PC-3 (cell line): ENCODE measurements at places on chromosomes 4 and X.
A peak's percentile ranks its signal among the peaks of the same experiment; 100 is the strongest.

GRCh38 chrX:123083924-123084323 is 100.2 kb upstream of the GRIA3 start:
- peak; percentile 1 for DNase-seq

DNA sequence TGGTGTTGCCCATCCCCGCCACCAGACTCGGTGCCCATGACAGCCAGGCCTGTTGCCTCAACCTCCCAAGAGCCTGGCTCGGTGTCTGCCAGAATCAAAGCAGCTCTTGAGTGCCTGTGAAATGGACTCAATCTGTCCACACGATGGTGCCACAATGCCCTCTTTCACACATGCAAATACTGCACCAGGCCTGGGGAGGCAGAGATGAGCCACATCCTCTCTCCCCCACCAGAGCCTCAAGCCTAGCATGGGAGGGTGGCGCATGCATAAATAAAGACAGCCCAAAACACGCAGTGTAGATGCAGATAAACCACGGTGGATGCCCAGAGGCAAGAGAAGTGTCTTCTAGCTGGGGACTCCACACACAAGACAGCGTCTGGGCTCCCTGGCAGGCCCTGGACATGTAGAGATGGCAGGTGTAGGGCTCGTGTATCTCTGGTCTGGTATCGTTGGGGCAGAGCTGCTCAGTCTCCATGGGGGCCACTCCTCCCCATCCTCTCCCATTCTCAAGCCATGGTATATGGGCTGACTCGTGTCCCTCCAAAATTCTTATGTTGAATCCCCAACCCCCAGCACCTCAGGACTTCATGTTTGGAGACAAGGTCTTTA is 65.6 kb downstream of the JAKMIP1 start:
- peak; percentile 32 for DNase-seq

DNA sequence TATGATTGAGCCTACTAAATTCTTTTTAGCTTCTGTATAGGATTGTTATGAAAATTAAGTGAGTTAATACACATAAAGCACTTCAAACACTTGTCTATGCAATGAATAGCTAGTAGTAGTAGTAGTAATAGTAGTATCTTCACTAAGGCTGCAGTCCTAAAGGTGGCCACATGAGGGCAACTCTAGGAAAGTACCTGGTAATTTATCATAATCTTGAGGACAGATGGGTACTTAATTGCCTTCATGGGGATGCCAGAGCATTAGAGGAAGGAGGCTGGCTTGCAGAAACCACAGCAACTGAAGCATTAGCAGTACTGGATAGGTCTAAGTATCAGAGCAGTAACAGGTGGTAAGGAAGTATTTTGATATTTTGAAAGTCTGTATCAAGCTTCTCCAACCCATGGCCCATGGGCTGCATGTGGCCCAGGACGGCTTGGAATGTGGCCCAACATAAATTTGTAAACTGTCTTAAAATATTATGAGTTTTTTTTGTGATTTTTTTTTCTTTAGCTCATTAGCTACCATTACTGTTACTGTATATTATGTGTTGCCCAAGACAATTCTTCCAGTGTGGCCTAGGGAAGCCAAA is 17.3 kb downstream of the NIPAL1 start:
- DNase-seq: peak; percentile 61

GRCh38 chrX:50876551-50876950 is 34.0 kb upstream of the BMP15 start:
- no peak for DNase-seq

GRCh38 chr4:139950568-139950967 is 203.4 kb downstream of the MAML3 start:
- no peak for DNase-seq

DNA sequence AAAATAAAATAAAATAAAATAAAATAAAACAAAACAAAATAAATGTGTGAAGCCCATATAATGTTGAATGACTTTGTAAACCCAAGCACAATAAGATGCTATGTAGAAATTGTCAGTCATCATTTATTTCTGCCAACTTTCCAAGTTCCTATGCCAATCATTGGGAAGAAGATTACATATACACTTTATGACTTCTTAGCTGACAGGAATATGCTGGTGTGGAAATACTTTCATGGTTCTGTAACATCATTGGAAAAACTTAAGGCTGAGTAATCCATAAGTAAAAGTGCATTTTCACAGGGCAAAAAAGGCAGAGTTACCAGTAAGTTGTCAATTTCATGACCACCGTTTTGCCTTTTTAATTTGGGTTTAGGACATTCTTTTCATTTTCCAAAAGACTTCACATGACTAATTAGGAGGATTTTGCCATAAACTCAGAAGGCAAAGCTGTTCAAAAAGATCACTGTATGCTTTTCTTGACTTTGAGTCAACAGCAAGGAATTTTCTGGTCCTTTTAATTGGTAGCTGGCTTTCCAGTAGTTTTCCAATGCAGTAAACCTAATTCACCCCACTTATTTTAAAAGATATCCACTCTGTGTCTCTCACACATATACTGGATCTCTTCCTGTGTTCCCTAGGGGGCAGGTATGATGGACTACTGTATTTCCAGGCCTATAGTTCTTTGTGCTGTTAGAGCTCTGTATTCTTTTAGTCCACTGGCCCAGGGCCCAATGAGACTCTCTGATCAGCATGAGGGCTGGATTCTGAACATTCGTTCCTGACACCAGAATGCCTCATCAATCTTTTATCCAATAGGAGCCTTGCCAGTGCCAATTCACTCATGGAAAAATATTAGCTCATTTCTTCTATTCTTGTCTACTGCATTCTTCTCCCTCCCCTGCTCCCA is 26.2 kb upstream of the SCRG1 start:
- DNase-seq: peak; percentile 20

GRCh38 chrX:56789518-56790070 is 60.6 kb downstream of the NBDY start:
- DNase-seq: no peak

GRCh38 chr4:14046642-14047041 is 419.1 kb upstream of the BOD1L1 start:
- DNase-seq: no peak

GRCh38 chr4:100109921-100110320 is 80.3 kb downstream of the DDIT4L start:
- no peak for DNase-seq

- DNase-seq: peak; percentile 8
These were observed 33.0 kb upstream of the RAB9B start for GRCh38 chrX:103864886-103865534.

GRCh38 chr4:17370818-17371217 is 141.1 kb downstream of the QDPR start:
- no peak for DNase-seq

DNA sequence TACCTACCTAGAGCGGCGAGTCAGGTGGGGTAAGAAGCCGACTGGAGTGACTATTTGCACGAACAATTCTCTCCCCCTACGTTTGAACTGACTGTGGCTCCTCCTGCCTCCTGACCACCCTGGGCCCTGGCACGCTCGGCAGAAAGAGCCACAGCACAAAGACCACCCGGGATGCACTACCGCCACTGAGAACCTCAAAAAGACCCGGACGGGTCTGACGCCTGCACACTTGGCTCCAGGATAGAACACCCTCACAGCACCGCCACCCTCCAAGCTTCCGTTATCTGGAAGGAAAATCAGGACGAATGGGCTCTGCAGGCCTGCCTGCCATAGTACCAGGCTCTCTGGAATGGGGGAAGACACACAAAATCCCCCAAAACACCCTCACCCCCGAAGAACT is 2.2 kb downstream of the LRPAP1 start:
- no peak for DNase-seq

DNA sequence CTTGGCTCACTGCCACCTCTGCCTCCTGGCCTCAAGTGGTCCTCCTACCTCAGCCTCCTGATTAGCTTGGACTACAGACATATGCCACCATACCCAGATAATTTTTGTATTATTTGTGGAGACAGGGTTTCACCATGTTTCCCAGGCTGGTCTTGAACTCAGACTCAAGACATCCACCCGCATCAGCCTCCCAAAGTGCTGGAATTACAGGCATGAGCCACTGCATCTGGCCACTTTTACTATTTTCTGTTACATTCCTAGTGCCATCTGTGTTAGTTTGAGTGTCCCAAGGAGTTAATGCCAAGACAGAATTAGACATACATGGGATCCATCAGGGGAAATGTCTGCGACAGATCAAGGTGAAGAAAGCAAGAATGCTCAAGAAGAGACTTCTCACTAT is 288.2 kb upstream of the CTSO start:
- DNase-seq: no peak

- no peak for DNase-seq
These were observed 16.5 kb downstream of the ZFX start for GRCh38 chrX:24166078-24166477.

- DNase-seq: no peak
These were observed 30.2 kb upstream of the NKRF start for GRCh38 chrX:119636419-119636818.

DNA sequence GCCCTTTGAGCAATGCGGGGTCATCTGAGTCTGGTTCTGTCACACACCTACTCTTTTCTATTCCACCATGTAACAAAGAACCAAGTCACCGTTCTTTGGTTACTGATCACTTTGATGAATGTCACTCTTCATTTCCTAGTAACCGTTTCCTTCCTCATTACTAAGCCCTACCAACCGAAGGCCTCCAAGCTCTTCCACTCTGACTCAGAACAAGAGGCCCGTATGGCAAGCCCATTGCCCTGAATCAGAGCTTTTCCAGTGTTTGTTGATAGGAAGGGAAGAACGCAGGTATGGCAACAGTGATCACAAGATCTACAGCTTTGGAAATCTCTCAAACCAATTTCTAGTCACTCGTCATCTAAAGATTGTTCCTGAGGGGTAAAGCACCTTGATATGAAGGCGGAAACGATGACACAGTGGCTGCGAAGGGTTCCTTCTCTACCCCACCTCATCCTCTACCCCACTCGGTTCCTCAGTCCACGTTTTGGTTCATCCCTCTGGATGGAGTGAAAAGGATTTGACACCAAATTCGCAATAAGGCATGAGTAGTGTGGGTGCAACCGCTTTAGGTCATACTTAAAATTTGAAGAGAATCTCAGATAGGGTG is 28.0 kb upstream of the CD40LG start:
- DNase-seq: peak; percentile 7

- DNase-seq: no peak
These were observed 30.5 kb downstream of the DOCK11 start for GRCh38 chrX:118526149-118526548.

- no peak for DNase-seq
These were observed 72.4 kb upstream of the ANXA10 start for GRCh38 chr4:168019921-168020320.

DNA sequence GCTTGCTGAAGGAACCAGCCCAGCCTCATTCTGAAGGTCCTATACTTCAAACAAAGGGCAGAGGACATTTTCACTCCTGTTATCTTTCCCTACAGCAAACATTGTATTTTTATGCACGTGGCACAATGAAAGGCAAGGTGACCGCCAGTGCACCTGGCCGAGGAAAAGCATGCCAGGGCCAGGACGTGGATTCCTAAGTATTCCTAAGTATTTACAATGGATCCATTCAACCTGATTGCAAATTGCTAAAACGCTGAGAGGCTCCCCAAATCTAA is 127.9 kb upstream of the FTHL17 start:
- no peak for DNase-seq

GRCh38 chr4:180028682-180029081 is 2214.5 kb upstream of the TENM3 start:
- peak; percentile 33 for DNase-seq

DNA sequence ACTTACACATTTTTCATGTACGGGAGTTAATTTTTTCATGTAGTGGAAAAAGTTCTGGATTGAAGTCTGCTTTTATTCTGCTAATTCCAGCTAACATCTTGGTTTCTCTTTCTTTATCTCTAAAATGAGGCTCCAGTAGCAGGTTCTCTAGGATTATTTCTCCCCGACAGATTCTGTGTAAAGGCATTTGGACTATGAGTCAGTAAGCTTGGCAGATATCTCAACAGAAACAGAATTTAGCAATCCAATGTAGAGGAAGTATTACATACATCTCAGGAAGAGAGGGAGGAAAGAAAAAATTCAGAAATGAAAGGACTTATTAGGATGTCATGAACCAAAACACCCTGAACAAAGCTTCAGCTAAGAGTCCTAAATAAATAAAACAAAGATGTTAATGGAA is 1682.3 kb upstream of the TENM3 start:
- DNase-seq: peak; percentile 23

- peak; percentile 54 for DNase-seq
These were observed 4.9 kb downstream of the ELF2 start for GRCh38 chr4:139171876-139172691.

DNA sequence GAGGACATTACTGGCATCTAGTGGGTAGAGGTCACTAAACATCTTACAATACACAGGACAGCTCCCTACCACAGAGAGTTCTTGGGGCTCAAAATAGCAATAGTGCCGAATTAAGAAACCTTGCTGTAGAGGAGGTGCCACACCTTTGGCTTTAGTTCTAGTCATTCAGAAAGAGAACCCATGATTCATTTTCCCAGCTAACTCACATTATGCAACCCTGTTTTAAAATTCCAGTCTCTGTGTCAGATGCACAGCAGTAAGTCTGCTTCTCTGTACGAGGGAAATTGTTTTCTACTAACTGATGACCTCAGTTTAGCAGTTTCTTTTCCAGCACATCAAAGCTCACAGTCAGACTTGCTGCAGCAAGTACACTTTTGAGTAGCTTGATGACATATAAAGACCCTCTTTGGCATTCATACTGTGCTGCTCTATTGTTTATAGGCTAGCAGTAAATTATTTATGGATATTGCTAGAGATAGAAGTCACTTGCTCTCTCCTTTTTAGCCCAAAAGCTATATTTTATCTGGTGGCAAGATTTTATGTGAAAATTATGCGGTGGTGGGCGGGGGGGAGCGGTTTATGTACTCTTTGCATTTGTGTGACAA is 487.8 kb upstream of the MAGEB18 start:
- DNase-seq: no peak

- no peak for DNase-seq
These were observed 13.8 kb downstream of the FHDC1 start for GRCh38 chr4:152949930-152950329.

GRCh38 chr4:139890816-139891215 is 225.2 kb downstream of the MGST2 start:
- peak; percentile 46 for DNase-seq

DNA sequence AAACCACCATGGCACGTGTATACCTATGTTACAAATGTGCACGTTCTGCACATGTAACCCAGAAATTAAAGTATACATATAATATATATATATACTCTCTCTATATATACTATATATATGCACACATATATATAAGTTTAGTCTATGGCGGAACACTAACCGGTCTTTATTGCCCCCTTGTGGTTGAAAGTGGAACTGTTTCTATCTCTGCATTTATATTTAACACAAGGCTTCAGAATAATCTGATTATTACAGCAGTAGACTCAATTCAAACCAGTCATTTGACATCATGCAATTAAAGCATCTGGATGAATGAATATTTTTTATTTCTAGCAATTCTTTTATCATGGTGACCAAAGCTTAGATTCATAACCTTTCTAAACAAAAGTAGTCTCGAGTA is 14.6 kb downstream of the RAB9B start:
- DNase-seq: peak; percentile 87

- peak; percentile 65 for DNase-seq
These were observed 54.1 kb downstream of the SRPX start for GRCh38 chrX:38166478-38167083.

- peak; percentile 26 for DNase-seq
These were observed 197.1 kb upstream of the MAGEB18 start for GRCh38 chrX:25941087-25941486.
